Ascending aorta (tissue), 2 donors: ENCODE measurements at places on chromosomes 6 and 20. TPM values are rescaled to one million over a fixed set of nuclear protein-coding genes. Genes with fewer than 3 reads are reported as not detected.

GRCh38 chr6:6925391-6926164 is 182.2 kb upstream of the RREB1 start:
- no peak for DNase-seq

GRCh38 chr6:81773887-81774286 is 21.4 kb upstream of the TENT5A start:
- no peak for DNase-seq

Gene GPX5
- not detected for total RNA-seq

Gene ZC2HC1B
- total RNA-seq, result not detected

Gene PPP1R16B
- total RNA-seq, result 26.4 TPM

- DNase-seq, result no peak
Observed at GRCh38 chr6:15500078-15500740, 162.6 kb downstream of the DTNBP1 start.
